ENCODE measurements at places on chromosomes 6 and 20. TPM values are rescaled to one million over a fixed set of nuclear protein-coding genes. Genes with fewer than 3 reads are reported as not detected.

- DNase-seq = peak; percentile 33
Measured at GRCh38 chr6:147201885-147202515, 2.2 kb upstream of the STXBP5 start.

GRCh38 chr6:3571250-3571681 is 114.4 kb upstream of the SLC22A23 start:
- no peak for DNase-seq

DNA sequence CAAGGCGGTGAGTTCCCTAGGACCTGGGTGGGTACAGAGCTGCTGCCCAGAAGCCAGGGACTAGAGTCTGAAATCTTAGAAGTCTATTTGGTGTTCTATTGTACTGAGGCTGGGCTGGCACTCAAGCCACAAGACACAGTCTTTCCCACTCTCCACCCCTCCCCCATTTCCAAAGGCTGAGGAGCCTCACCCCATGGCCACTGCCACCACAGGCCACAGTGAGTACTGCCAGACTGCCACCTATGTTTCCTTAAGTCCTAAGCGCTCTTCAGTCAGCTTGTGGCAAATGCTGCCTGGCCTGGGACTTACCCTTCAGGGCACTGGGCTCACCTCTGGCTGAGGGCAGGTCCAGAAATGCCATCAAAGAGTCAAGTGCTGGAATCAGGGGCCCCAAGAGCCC is 469.3 kb downstream of the HAO1 start:
- DNase-seq = no peak

GRCh38 chr6:53358440-53359094 is 9.8 kb upstream of the ELOVL5 start:
- DNase-seq = no peak

DNA sequence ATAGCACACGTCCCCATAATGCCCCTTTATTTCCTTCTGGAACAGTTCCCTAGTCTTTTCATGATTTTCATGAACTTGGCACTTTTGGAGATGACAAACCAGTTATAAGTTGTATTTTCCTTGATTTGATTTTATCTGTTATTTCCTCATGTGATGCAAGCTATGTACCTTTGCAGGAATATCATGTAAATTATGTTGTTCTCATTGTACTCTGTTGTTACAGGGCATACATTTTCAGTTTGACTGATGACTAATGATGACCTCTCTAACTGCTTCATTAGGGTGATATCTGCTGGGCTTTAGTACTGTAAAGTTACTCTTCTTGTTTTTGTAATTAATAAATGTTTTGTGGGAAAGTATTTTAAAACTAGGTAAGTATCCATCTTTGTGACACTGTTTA is 147.3 kb downstream of the ZFAND3 start:
- DNase-seq = no peak

- no peak for DNase-seq
Measured at GRCh38 chr6:7827142-7827541, 83.4 kb downstream of the TXNDC5 start.

- DNase-seq = no peak
Measured at GRCh38 chr20:63178889-63179686, 36.8 kb downstream of the YTHDF1 start.

DNA sequence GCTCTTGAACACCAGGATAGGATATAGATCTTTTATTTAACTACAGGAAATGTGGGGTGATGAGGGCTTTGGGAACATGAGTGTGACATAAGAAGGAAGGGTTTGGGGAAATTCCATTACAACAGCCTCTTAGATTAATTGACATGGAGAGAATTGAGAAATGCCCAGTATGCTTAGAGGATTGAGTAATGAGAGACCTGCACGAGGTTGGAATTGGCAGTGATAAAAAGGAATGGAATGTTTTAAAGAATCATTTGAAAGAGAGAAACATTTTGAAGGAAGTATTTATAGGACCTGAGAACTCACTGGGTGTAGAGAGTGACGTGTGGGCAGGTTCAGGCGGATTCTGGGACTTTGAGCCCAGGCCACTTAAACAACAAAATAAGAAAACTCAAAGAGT is 227.0 kb downstream of the BMP2 start:
- DNase-seq = peak; percentile 77

DNA sequence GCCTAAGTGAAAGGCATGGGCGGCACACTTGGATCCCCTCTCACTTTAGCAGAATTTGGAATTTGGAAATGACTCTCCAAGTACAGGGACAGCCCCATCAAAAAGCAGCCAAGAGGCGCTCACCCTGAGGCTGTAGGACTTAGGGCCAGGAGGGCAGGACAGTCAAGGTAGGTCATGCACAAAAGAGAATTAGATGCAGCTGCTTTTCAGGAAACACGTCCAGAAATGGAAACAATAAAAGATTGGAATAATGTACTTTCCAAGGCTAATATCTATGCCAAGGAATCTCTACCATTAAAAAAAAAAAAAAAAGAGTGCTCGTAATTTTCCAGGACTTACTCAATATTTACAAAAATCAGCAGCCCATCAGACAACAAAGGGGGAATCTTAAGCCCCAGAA is 19.9 kb downstream of the PREP start:
- DNase-seq = no peak

Gene BFSP1
- 4.2 TPM for total RNA-seq

GRCh38 chr6:169449221-169449620 is 195.6 kb upstream of the THBS2 start:
- DNase-seq = no peak

DNA sequence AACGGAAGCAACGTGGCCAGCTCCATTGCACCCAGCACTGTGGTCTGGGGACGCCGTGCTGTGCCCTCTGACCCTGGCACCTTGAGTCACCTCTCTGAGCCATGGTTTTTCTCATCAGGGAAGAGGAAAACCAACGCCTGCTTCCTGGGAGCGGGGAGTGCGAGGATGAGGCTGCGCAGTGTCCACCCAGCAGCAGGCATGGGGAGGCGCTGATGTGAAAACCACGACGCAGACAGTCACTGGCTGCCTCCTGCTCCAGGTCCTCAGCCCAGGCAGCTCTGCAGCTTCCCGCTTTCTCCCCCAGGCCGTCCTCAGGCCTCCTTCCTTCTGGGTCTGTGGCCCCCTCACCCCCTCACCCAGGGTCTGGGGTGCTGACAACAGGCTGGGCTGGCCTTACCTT is 14.0 kb downstream of the GATA5 start:
- DNase-seq = no peak

DNA sequence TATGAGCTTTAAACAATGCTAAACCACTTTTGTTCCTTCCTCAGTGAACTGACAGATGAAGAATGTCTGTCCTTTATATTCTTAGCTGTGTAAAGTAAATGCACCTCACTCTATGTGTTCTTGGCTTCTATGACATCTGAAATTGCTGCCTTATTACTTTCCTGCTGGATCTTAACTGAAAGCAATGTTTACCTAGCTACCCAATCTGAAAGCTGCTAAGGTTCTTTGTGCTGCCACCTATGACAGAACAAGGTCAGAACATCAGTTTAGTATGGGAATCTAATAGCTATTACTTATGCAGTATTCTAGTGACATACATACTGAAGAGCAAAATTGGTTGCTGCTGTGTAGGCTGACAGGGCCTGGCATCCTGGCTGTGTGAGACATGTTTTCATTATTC is 444.1 kb downstream of the KHDRBS2 start:
- no peak for DNase-seq

- no peak for DNase-seq
Measured at GRCh38 chr6:151721671-151722070, 85.8 kb upstream of the ESR1 start.

All from astrocyte (in vitro differentiated cells and primary cell).